ENCODE measurements at places on chromosomes 4 and X.

GRCh38 chr4:98686847-98687246 is 28.4 kb upstream of the TSPAN5 start:
- DNase-seq, result no peak

DNA sequence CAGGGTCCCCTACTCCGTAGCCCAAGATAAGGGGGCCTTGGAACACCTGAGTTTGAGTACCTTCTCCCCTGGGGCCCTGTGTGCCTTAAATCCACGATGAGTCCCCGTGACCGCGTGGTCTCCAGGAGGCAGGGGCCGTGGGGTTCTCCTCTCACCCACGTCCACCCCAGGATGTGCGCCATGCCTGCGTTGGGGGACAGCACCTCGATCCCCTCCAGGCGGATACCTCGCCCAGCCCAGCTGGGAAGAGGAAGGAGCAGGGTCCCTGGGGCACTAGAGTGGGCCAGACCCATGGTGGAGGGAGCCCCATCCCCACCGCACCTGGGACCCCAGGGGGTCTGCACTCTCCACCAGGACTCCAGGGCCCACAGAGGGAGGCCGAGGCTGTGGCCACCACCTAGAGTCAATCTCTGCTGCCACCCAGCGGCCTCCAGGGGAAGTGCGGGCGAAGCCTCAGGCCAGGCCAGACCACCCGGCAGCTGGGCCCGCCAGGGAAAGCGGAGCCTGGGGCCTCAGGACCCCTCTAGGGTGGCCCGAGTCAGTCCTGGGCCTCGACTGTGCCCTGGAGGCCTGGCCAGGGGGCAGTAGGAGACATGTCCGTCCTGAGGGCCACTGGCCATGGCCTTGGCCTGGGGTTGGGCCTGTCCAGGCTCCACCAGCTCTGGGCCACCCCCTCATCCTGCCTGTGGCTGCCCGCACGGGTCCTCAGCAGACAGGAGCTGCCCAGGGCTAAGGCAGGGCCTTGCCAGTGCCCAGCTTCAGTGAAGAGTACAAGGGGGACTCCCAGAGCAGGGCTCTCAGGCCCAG is 55.0 kb downstream of the FAM53A start:
- peak; percentile 30 for DNase-seq

- no peak for DNase-seq
Observed at GRCh38 chr4:121551881-121552280, 144.9 kb downstream of the ANXA5 start.

- DNase-seq, result no peak
Observed at GRCh38 chrX:106415276-106415895, 196.4 kb upstream of the RADX start.
